ENCODE measurements at places on chromosomes 6 and 20.

DNA sequence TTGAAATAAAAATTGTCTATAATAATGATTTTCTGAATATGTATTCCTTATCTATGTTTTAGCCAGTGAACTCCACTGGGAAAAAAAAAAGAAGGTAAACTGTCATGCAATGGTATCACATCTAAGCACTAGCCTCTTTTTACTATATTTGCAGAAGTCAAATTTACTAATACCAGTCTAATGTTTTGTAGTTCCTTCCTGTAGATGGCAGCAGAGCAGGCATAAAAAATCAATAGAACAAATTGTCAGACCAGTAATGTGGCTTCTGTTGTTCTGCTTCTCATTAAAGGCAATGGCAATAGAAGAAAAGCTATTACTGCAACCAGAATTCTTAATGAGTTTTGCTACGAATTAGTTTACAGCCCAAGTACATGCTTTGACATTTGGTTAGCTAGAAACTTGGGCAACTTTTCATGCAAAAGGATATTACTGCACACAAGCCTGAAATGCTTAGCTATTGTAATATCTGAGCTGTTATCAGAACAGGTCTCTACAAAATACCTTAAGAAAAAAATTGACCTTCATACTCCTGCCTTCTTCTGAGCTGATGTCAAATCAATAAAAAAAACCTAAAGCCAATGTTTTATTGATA lies 476.9 kb downstream of the KHDRBS2 start:
- no peaks in the 10 kb centered on the region for H3K4me1 ChIP-seq
- no peak overlapping the region for H3K4me3 ChIP-seq
- H3K27me3 ChIP-seq, result no peaks in the 10 kb centered on the region
- no peak for DNase-seq

- no peak overlapping the region for H3K4me3 ChIP-seq
- no peaks in the 10 kb centered on the region for H3K4me1 ChIP-seq
- H3K27ac ChIP-seq, result no peak overlapping the region
- DNase-seq, result no peak
- H3K36me3 ChIP-seq, result no peaks in the 10 kb centered on the region
Measured at GRCh38 chr6:108468346-108468745, 92.4 kb upstream of the FOXO3 start.

DNA sequence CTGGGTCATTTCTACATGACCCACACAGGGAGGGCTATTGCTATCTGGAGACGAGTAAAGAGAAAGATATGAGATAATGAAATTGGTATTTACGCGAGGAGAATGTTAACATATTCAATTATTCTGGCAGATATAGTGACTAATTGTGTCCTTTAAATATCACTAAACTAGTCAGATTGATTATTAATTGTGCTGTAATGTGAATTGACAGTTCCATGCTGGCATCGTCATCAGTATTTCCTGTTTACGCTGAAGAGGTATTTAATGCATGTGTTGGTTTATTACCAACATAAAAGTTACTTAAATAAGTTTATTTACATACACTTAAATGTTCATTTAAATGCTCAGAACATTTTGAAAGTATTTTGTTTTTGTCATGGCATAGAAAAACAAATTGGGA lies 35.7 kb upstream of the OGFRL1 start:
- no peak overlapping the region for H3K27ac ChIP-seq
- H3K4me1 ChIP-seq, result no peaks in the 10 kb centered on the region
- no peaks in the 10 kb centered on the region for H3K27me3 ChIP-seq
- DNase-seq, result no peak
- H3K36me3 ChIP-seq, result no peaks in the 10 kb centered on the region

DNA sequence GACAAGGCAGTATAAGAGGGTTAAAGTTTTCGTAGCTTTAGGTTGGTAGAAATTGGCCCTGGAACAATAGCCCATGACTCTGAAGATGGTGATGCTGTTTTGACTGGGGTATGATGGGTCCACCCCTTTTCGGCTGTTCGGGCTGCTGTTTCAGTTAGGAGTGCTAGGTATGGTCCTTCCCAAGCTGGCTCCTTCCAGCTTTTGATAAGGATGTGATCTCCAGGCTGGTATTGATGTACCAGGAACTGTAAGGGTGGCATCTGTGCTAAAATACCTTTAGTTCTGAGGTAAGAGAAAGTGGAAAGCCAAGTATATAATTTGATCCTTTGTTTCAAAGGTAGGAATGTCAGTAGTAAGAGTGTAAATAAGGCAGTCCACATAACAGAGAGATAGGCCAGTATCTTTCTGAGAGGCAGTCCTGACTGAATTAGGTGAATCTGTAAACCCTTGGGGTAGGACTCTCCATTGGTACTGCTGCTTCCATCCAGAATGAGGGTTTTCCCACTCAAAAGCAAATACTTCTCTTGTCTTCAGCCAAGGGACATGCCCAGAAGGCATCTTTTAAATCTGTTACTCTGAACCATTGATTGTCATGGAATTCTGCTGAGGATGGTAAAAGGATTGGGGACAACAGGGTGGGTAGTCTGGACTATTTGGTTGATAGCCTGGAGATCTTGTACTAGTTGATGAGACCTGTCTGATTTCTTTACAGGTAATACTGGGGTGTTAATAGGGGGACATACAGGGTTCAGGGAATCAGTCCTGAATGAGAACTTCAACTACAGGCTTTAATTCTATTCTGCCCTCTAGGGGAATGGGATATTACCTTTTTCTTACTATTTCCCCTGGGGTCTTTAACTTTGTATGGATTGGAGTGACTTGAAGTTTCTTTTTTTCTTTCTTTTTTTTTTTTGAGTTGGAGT lies 6.1 kb upstream of the ZNFX1 start:
- no peak overlapping the region for H3K4me3 ChIP-seq
- H3K27ac ChIP-seq, result no peak overlapping the region
- DNase-seq, result no peak
- H3K4me1 ChIP-seq, result peaks cover 21% of the 10 kb centered on the region

GRCh38 chr6:159832946-159833345 lies 32.9 kb downstream of the PNLDC1 start:
- no peaks in the 10 kb centered on the region for H3K4me1 ChIP-seq
- H3K36me3 ChIP-seq, result no peaks in the 10 kb centered on the region
- no peak for DNase-seq
- H3K27ac ChIP-seq, result no peak overlapping the region

- H3K4me1 ChIP-seq, result peaks cover 3% of the 10 kb centered on the region
- peak; percentile 76 for DNase-seq
Measured at GRCh38 chr6:161374971-161375873, 101.4 kb upstream of the AGPAT4 start.

- no peak overlapping the region for H3K4me3 ChIP-seq
- no peaks in the 10 kb centered on the region for H3K4me1 ChIP-seq
- H3K36me3 ChIP-seq, result no peaks in the 10 kb centered on the region
- H3K27ac ChIP-seq, result no peak overlapping the region
- no peaks in the 10 kb centered on the region for H3K27me3 ChIP-seq
- no peak for DNase-seq
Measured at GRCh38 chr6:84645563-84646266, 118.7 kb downstream of the TBX18 start.

DNA sequence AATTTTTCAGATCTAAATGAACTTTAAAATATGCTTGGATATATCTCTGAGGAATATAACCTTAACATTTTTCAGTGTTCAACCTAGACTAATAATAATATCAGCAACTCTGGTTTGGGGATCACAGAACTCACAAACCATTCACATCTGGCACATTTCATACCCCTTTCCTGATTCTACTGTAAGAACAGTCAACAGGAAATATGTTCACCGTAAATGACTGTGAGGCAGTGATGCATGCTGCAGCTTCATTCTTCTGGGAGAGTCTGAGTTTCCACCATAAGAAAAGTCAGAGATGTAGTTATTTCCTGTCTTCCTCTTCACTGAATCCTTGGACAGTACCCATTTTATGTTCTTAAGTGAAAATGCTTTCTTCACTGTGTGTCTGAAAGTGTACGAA lies 134.2 kb upstream of the IFNGR1 start:
- H3K36me3 ChIP-seq, result no peaks in the 10 kb centered on the region
- H3K27ac ChIP-seq, result no peak overlapping the region
- DNase-seq, result no peak
- no peaks in the 10 kb centered on the region for H3K4me1 ChIP-seq

DNA sequence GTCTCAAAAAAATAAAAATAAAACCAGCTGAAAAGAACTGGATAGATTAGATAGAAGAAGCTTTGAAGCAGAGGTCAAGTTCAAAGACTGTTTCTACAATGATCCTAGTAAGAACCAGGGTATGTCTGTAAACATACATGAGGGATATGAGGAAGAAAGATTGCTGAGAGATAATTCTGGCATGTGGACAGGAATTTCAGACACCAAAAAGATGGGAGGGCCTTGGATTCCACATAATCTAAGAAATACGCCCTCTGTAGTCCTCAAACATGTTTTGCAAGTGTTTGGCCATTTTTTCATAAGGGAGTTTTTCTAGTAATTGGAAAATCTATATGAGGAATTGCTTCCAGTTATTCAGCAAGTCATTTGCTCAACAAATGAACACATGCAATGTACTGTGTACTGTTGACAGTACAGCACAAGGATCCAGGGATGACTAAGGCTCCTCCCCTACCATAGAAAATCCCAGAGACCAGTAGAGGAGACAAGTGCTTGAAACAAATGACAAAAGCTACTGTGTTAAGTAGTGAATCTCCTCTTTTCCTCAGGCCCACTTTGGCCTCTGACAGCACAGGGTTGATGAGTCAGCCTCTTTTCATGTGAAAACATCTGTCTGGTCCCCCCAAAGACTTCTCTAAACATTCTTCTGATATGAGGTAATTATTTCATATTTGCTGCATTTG lies 795.9 kb downstream of the MAFB start:
- DNase-seq, result no peak
- H3K27ac ChIP-seq, result no peak overlapping the region

DNA sequence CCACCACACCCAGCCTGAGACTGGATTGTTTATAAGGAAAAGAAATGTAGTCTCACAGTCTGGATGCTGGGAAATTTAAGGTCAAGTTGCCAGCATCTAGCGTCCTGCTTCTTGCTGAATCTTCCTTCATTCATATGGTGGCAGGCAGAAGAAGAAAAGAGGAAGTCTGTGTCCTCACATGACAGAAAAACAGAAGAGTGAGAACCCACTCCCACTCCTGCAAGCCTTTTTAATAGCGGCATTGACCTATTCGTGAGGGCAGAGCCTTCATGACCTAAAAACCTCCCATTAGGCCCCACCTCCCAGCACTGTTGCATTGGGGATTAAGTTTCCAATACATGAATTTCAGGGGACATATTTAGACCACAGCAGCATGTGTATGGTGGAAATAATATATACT lies 160.8 kb upstream of the BMP2 start:
- DNase-seq, result no peak
- no peak overlapping the region for H3K4me3 ChIP-seq
- H3K36me3 ChIP-seq, result no peaks in the 10 kb centered on the region

DNA sequence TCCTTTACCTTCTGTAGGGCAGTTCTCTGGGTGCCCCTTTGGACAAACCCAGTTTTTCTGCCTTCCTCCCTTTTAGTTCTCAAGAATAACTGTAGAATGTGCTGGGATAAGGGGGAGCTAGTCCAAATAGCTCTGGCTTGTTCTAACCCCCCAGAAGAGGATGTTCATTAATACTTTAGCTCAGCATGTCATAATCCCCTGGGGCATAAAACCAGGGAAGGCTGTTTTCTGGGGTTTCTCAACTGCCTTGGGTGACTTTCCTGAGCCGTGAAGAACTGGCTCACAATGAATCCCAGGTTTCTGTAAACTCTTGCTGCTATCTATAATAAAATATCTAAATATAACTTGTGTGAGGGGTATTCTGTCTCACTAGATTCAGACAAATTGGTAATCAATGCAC lies 44.5 kb upstream of the RNF217 start:
- no peaks in the 10 kb centered on the region for H3K4me1 ChIP-seq
- DNase-seq, result no peak
- H3K27ac ChIP-seq, result no peak overlapping the region
- H3K36me3 ChIP-seq, result no peaks in the 10 kb centered on the region
- H3K4me3 ChIP-seq, result no peak overlapping the region

DNA sequence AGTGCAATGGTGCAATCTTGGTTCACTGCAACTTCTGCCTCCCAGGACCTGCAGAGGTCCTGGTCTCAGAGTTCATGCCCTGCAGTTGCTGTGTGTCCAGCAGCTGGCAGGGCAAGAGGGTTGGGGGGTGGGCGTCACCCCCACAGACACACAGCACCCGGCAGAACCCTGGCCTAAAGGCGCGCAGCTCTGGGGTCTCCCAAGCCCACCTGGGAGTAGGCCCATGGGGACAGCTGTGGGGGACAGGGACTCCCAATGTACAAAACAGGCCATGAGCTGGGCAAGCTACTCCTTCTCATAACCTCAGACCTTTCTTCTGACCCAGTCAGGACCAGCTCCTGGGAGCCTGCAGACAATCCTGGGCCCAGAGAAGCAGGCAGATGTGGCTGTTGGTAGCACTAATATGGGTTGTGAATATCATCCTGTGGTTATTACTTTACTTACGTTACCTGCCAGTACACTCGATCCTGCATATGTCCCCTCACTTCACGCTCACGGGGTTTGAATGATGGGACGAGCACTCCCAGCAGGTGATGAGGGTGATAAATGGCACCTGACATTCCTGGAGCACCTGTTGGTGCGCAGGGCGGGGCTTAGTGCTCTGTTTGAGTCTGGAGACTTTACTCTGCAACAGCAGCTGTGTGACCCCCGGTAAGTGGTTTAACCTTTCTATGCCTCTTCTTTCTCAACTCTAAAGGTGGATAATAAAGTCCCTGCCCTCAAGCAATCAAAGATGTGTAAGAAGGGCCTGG lies 39.9 kb upstream of the SULF2 start:
- no peaks in the 10 kb centered on the region for H3K4me1 ChIP-seq
- no peak for DNase-seq
- H3K27me3 ChIP-seq, result no peaks in the 10 kb centered on the region
- H3K36me3 ChIP-seq, result no peaks in the 10 kb centered on the region

DNA sequence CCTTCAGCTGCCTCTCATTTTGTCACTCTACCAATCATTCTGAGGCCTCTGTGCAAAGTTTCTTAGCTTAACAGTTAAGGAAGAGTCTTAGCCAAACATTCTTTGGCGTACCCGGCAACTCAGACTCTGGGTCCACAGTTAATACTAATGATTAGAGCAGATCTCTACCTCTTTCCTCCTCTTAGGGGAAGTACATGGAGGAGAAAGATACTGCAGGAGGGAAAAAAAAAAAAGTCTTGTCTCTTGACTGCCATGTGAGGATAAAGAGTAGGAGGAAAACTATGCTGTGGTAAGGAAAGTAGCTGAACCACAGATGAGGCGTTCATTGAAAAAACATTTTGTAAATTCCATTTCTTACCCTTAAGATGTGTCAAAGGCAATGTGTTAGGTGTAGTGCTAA lies 44.0 kb upstream of the MARCKS start:
- H3K36me3 ChIP-seq, result no peaks in the 10 kb centered on the region
- no peak overlapping the region for H3K27ac ChIP-seq
- no peak for DNase-seq
- no peaks in the 10 kb centered on the region for H3K4me1 ChIP-seq
- H3K27me3 ChIP-seq, result no peaks in the 10 kb centered on the region

- no peak overlapping the region for H3K4me3 ChIP-seq
- peak overlapping the region; percentile 52 for H3K27ac ChIP-seq
- H3K36me3 ChIP-seq, result no peaks in the 10 kb centered on the region
- DNase-seq, result peak; percentile 41
Measured at GRCh38 chr20:38875175-38875993, 50.8 kb upstream of the FAM83D start.

GRCh38 chr6:39190545-39191235 lies 38.6 kb downstream of the KCNK5 start:
- H3K4me3 ChIP-seq, result no peak overlapping the region
- H3K27me3 ChIP-seq, result no peaks in the 10 kb centered on the region
- DNase-seq, result no peak
- H3K4me1 ChIP-seq, result peaks cover 11% of the 10 kb centered on the region
- H3K27ac ChIP-seq, result no peak overlapping the region

- H3K4me1 ChIP-seq, result no peaks in the 10 kb centered on the region
- DNase-seq, result no peak
- H3K36me3 ChIP-seq, result no peaks in the 10 kb centered on the region
- no peak overlapping the region for H3K4me3 ChIP-seq
- H3K27me3 ChIP-seq, result no peaks in the 10 kb centered on the region
Measured at GRCh38 chr20:60921022-60921622, 330.9 kb upstream of the CDH4 start.

Measured in colonic mucosa (tissue), 4 donors.